ENCODE measurements at places on chromosomes 3 and 15.

- no peak for DNase-seq
These were observed 4.0 kb upstream of the ZXDC start for GRCh38 chr3:126479642-126480041.

GRCh38 chr3:32815841-32816438 lies 1.9 kb upstream of the TRIM71 start:
- no peak for DNase-seq

DNA sequence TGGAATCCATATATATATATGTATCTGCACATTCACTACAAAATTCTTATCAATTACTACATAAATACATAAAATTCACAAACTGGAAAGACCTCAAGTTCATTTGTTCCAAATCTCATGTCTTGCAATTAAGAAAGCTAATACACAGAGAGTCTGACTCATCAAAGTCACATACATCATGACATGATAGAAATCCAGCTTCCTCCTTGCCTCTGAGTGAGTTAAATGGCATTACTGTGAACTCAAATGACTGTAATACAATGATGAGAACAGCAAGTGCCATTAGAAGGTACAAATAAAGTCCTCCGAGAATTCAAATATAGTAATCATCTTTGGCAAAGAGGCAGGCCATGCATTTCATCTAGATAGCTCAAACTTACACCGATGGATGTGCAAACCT lies 55.1 kb upstream of the AGTR1 start:
- peak; percentile 47 for DNase-seq

DNA sequence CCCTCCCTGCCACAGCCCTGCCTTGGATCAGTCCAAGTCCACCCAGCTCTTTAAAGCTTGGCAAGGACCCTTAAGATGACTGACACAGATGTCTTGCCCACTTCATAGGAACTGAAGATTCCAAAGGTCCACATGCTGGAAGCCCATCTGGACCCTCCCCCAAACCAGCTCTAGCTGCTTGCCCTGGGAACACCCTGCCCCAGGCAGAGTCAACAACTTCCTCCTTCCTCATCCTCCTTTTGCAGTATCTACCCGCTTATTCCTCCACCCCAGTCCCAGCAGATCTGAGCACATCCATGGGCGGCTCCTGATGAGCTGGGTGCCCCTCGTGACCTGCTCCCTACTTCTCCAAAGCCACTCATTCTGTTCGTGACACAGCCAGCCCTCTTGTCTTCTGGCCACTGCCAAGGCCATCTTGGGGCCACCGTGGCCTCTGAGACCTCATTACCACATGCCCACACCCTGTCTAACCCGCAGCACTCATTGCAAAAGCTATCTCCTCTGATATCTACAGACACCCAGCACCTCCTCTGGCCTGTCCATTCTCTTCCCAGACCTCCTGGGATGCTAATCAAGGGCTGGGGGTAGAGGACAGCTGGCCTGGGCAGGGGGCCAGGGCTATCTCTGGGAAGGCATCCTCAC lies 2.0 kb upstream of the PFKFB4 start:
- no peak for DNase-seq

GRCh38 chr3:172115059-172115458 lies 75.7 kb downstream of the FNDC3B start:
- no peak for DNase-seq

DNA sequence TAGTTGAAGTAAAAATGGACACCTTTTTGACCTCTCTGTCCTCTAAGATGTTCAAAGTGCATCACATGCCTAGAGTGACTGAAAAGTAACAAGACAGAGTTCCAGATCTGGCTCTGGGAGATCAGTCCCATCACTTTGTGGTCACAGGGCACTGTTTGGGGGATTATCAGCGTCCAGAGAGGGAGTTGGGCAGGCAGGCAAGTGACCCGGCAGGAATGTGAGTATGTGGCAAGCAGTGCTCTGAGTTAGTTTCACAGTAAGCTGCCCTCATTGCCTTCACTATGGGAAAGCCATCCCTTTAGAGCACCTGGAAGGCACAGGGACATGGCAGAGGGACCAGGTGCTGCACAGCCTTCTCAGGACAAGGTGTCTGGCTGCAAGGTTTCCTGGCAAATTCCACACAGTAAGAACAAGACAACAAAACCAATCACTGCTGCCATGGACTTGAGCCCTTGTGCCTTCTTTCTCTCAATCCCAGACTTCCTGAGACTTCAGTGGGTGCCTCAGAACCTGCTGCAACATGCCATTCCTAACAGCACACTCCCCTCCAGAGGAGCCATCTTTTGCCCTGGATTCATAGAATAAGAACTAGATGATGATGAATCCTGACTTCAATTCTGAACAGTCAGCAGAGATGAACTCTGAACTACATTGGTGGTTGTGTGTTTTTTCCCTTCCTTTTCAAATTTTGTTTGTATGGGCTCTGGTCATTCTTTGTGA lies 55.2 kb downstream of the TIPARP start:
- no peak for DNase-seq

DNA sequence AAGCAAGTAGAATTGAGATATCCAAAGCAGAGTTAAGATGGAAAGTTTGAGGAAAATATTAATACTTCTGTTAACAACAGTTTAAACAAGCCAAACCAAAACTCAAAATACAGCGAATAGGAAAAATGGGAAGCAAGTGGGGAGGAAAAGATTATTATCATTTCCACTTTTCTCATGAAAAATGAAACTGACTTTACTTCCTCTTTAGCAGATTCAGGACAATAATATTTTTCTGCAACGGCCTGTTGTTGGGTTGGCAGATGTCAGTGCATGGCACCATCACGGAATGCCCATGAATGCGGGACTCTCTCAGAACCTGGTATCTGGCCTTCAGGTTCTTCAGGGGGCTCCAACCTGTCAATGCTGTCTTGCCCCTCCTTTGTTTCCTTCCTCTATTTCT lies 11.1 kb downstream of the ANKUB1 start:
- DNase-seq = no peak

DNA sequence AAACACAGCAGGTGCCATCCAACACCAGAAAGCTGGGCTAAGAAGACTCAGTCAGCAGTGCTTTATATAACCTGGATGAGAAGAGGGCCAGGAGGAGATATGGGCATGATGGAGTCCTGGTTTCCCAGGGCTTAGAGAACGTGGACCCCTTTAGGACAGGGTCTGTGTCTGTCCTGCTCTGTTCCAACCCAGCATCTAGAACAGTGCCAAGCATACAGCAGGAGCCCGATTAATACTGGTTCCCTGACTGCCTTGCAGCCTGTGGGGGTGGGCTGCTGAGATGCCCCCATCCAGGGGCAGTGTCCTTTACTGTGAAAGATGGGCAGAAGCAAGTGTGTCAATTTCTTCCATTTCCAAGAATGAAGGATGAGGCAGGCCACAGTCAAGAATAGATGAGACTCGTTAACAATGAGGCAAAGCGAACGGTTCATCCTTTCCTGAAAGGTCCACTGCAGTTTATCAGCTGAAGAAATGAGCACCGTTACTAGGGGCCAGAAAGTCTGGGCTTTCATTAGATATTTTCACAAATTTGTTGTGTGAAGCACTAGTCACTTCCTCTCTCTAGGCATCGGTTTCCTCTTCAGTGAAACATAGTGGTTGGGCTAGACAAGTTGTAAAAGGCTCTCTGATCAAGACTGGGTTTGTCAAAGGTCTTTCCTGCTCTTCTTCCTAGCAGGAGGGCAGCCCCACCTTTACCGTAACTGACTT lies 72.0 kb upstream of the HERC1 start:
- no peak for DNase-seq

DNA sequence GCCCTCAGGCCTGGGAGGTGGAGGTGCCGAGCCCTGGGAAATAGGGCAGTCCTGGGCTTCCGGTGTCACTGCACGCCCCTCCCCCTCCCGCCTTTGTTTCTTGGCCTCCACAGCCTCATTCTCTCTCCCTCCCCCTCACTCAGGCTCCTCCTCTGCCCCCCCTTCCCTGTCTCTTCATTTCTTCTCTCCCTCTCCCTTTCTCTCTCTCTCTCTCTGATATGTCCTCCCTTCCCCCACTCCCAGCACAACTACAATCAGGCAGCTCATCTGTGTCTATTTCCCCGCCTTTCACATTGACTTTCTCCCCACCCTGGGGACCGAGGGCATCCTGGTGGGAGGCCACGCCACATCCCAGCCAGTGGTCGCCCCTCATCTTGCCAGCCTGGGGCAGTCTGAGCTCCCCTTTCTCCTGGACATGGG lies 40.2 kb downstream of the IDH2 start:
- no peak for DNase-seq

Data from astrocyte (in vitro differentiated cells and primary cell).